ENCODE measurements at places on chromosomes 7 and 10.

DNA sequence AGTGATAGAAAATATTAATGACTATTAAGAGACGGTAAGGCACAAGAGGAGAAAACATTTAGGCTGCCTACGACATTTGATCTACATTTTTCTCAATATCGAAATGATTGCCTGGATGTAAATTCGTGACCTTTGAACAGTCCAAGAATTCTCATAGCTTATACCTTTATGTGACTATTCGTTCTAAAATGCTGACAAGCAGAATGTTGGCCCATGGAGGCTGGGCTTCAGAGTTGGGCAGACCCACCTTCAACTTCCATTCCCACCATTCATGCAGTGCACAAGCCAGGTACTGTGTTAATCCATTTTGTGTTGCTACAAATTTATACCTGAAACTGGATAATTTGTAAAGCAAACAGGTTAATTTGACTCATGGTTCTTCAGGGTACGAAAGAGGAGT lies 441.4 kb upstream of the COBL start:
- H3K27me3 ChIP-seq = no peaks in the 10 kb centered on the region
- no peak for DNase-seq
- H3K27ac ChIP-seq = no peak overlapping the region
- H3K4me1 ChIP-seq = no peaks in the 10 kb centered on the region

DNA sequence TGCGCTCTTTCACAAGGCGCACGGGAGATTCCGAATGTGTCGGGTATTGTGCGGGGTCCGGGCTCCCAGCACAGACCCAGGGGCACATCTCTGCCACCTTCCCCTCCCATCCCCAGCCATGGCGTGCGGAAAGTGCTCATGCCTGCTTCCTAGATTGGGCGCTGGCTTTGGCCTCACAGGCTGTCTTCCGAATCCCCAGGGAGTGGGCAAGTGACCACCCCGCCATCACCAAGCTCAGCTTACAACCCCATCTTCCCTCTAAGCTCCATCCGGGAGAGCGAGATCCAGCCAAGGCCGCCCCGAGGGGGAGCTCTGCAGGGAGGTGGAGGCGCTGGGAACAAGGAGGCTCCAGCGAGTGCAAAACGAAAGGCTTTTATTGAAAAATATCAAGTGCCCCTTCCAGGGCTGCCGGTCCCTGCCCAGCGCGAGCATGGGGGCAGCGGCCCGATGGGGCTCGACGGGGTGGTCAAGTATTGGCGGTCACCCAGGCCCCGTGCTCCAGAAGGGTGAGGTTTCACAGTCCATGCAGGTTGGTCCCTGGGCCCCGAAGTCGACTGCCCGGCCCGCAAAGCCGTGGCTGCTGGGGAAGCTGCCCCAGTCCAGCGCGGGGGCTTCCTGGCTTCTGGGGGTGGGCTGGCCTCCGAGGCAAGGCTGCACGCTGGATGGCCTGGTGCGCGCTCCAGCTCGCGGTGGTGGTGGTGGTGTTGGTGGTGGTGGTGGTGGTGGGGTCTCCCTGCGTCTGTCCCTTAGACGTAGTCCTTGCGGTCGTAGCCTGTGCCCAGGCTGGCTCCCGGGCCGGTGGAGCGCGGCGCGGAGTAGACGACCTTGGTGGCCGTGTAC lies 1.2 kb downstream of the CLDN3 start:
- H3K36me3 ChIP-seq = no peaks in the 10 kb centered on the region
- no peak overlapping the region for H3K4me3 ChIP-seq
- no peak for DNase-seq
- no peak overlapping the region for H3K27ac ChIP-seq

- H3K4me3 ChIP-seq = no peak overlapping the region
- no peaks in the 10 kb centered on the region for H3K36me3 ChIP-seq
- no peak overlapping the region for H3K27ac ChIP-seq
- no peaks in the 10 kb centered on the region for H3K4me1 ChIP-seq
- DNase-seq = no peak
Observed at GRCh38 chr10:52143338-52143737, 170.7 kb upstream of the DKK1 start.

DNA sequence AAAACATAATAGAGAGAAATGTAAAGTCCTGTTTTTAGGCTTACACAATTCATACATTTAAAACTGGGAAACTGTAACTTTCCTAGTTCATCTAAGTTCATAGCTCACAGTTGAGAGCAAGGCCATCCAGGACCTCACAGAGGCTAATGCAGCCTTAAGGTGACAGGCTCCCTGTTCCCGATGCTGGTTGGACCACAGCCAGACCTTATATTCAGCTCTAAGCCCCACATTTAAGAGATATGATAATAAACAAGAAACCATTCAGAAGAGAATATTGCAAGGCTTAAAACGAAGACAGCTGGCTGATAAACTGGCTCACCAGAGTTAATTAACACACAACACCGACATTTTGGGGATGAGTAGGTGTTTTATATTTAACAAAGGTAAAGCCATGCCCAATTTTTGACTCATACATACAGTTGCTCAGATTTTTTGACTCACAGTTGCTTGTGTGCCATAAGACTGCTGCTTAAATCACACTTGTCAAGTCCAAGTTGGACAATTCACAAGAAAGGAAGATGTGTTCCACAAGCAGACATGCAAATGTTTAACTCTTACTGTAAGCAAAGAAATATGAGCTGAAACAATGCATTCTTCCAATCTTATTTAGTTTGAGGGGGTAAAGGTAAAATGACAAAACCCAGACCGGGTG lies 41.1 kb upstream of the TMEM213 start:
- H3K27me3 ChIP-seq = no peaks in the 10 kb centered on the region
- no peaks in the 10 kb centered on the region for H3K36me3 ChIP-seq
- no peak for DNase-seq
- H3K4me3 ChIP-seq = no peak overlapping the region

- no peaks in the 10 kb centered on the region for H3K36me3 ChIP-seq
- no peaks in the 10 kb centered on the region for H3K4me1 ChIP-seq
- no peak overlapping the region for H3K27ac ChIP-seq
- no peak overlapping the region for H3K4me3 ChIP-seq
- H3K27me3 ChIP-seq = no peaks in the 10 kb centered on the region
Observed at GRCh38 chr7:108824840-108825580, 255.3 kb downstream of the DNAJB9 start.

- H3K4me3 ChIP-seq = no peak overlapping the region
- H3K27me3 ChIP-seq = peaks cover 2% of the 10 kb centered on the region
- H3K36me3 ChIP-seq = no peaks in the 10 kb centered on the region
- no peak for DNase-seq
Observed at GRCh38 chr7:54904986-54905385, 113.8 kb upstream of the EGFR start.

DNA sequence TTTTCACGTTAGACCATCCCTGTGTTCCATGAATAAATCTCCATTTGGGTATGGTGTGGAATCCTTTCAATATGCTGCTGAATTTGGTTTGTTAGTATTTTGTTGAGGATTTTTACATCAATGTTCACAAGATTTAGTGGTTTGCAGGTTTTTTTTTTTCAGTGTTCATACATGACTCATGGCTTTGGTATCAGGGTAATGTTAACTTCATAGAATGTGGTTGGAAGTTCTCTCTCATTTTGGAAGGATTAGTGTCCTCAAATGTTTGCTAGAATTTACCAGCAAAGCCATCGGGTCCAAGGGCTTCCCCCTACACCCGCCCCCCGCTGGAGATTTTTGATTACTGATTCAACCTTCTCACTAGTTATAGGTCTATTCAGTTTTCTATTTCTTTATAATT lies 398.0 kb downstream of the NXPH1 start:
- H3K27ac ChIP-seq = no peak overlapping the region
- H3K27me3 ChIP-seq = no peaks in the 10 kb centered on the region
- no peaks in the 10 kb centered on the region for H3K36me3 ChIP-seq
- no peaks in the 10 kb centered on the region for H3K4me1 ChIP-seq
- DNase-seq = no peak

DNA sequence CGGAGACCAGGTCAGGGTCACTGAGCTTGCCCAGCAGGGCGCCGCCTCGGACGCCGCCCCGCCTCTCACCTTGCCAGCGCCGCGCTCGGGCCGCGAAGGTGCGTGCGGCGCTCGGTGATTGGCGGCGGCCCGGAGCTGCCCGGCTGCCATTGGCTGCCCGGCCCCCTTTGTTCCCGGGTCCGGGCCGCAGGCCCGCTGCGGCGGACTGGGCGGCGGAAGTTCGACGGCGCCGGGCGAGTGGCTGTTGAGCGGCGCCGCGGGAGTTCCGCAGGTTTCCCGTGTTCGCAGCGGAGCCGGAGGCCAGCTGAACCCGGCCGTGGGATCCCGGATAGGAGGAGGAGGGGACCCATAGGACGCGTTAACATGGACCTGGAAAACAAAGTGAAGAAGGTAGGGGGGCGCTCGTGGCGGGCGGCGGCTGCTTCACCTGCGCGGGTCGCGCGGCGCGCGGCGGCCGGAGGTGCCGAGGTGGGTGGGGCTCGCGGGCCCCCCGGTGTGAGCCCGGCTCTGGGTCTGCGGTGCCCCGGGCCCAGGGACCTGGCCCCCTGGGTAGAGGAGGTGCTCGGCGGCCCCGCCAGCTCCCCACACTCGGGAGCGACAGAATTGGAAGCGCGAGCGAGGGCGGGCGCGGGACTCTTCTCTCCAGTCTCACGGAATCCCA lies at the start of gene TES:
Gene TES (plus strand): TSS at position 195 of the 661 bp plus-strand sequence. CDS start 169 bp downstream, at position 364.
- DNase-seq = peak; percentile 77
- peak within 1 kb of the TSS; percentile 85 for H3K27ac ChIP-seq
- H3K4me3 ChIP-seq = peak within 1 kb of the TSS; percentile 96
- H3K36me3 ChIP-seq = no peaks in the 10 kb centered on the region
- H3K4me1 ChIP-seq = peaks cover 13% of the 10 kb centered on the region
- no peaks in the 10 kb centered on the region for H3K27me3 ChIP-seq

DNA sequence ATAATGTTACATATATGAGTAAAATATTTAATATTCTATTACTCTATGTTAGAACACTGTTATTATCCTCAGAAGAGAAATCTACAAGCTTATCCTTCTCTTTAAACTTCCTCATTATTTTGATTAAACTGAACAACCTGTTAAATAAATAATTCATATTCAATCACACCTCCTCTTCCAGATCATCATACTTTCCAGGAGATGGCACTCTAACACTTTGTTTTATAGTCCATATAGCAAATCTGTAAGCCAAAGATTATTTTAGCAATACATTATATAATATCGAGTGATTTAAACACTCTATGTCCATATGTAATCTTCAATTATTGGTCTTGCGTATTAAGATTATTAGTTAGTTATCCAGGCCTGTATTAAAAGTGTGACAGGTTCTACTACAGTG lies 694.1 kb downstream of the ANKRD7 start:
- no peak overlapping the region for H3K27ac ChIP-seq
- no peaks in the 10 kb centered on the region for H3K4me1 ChIP-seq
- no peaks in the 10 kb centered on the region for H3K36me3 ChIP-seq
- H3K4me3 ChIP-seq = no peak overlapping the region
- no peaks in the 10 kb centered on the region for H3K27me3 ChIP-seq
- DNase-seq = no peak

DNA sequence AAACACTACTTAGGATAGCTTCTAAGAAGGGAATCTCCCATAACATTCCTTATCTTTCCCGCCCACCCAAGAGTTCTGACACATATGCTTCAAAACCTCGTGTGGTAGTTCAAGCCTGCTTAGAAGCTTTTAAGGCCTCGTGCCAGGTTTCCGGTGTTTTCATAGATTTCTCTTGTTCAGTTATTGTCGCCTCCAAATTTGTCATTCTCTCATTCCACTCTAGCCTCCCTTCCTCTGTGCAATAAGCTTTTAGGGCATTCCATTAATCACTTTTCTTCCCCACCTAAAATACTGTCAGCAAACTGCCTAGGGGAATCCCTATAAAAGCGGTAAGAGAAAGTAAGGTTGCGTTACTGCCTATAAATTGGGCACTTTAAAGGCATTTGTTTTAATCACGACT lies 718 bp upstream of the BPGM start:
- peak overlapping the region; percentile 93 for H3K27ac ChIP-seq
- no peaks in the 10 kb centered on the region for H3K36me3 ChIP-seq
- DNase-seq = no peak
- peaks cover 26% of the 10 kb centered on the region for H3K4me1 ChIP-seq

DNA sequence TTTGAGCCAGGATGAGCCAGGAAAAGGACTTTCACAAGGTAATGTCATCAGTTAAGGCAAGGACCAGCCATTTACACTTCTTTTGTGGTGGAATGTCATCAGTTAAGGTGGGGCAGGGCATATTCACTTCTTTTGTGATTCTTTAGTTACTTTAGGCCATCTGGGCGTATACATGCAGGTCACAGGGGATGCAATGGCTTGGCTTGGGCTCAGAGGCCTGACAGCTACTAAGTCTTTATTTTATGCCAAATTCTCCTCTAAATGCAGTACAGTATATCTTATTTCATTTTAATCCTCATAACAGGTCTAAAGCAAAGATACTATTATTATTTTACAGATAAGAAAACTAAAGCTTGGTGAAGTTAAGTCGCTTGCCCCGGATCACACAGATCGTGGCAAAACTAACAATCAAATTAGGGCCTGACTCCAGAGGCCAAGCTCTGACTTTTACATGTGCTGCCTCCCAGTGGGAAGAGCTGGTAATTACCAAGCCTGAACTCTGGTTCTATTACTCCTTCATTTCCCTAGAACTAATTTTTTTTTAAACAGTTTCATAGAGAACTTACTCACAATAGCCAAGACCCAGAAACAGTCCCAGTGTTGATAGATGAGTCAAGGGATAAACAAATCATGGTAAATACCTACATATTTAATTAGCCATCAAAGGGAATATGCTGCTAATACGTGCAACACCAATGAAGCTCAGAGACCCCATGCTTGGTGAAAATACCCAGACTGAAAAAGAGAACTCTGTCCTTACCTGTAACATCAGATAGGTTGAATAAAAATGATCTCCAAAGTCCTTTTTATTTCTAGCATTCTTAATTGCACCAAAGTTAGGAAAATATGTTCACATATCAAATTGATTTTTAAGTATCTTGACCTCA lies 35.4 kb downstream of the C7orf25 start:
- no peaks in the 10 kb centered on the region for H3K4me1 ChIP-seq
- peaks cover 3% of the 10 kb centered on the region for H3K27me3 ChIP-seq
- no peaks in the 10 kb centered on the region for H3K36me3 ChIP-seq
- no peak overlapping the region for H3K4me3 ChIP-seq
- no peak overlapping the region for H3K27ac ChIP-seq

DNA sequence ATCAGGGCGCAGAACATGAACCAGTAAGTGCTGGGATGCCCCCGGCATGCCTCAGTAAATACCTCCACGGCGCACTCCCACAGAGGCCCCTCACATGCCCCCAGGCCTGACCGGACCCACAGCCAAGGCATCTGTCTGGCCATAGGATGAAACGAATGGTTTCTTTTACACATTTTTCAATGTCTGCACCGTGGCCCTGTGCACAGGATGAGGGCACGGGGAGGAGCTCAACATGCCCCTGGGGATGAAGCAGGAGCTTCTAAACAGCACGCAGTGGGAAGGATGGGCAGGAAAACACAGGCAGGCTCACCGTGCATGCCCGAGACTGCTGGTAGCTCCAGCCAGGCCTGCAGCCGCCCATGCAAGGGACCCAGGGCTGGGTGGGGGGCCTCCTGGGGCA lies 283.3 kb downstream of the TNS3 start:
- H3K27me3 ChIP-seq = no peaks in the 10 kb centered on the region
- H3K4me3 ChIP-seq = no peak overlapping the region
- no peaks in the 10 kb centered on the region for H3K36me3 ChIP-seq
- DNase-seq = no peak
- no peak overlapping the region for H3K27ac ChIP-seq

DNA sequence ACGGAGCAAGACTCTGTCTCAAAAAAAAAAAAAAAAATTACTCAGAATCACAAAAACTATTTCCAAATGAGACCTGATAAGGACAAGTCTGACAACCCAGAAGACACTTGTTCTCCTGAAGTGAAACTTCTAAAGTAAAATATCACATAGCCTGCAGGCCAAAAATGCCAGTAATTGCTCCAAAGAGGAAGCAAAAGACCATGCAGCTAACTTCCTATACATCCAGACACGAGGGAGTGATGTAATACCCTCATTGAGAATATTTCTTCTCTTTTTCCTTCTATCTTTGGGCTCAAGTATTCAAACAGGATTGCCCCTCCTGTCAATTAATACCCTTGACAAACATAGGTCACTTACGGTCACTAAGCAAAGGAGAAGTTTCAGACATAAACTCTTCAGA lies 31.2 kb downstream of the ARMH3 start:
- H3K27ac ChIP-seq = no peak overlapping the region
- DNase-seq = no peak
